ENCODE measurements at places on chromosomes 16 and 17.

GRCh38 chr16:66881014-66881417, 701 bp downstream of the PDP2 start:
- no peak for DNase-seq

DNA sequence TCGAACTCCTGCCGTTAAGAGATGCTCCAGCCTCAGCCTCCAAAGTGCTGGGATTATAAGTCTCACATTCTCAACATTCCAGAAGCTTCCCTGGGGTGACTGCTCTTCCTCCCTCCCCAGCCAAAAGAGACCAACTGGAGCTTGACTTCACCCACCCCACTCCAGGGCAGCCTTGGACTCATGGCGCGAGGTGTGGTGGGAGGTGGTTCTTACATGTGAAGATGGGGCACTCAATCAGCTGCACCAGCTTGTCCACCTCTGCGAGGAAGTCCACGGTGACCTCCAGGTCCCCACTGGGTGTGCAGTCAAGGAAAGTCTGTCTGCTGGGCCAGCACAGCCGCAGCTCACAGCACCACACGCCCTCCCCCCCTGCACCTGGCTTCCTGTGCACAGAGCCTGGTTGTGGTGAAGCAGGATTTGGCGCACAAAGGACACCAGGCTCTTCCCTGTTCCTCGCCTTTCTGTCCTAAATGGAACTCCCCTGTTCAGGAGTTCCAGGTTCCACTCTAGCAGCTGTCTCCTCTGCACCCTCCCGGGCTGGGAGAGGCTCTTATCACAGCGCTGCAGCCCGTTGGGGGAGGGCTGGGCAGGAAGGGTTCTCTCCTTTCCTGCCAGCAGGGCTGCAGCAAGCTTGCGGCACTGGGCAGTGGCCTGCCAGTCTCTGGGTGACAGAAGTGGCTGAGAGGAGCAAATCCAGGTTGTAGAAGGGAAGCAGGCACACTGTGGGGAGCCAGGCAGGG, 9.6 kb upstream of the MTSS2 start:
- peak; percentile 84 for DNase-seq

DNA sequence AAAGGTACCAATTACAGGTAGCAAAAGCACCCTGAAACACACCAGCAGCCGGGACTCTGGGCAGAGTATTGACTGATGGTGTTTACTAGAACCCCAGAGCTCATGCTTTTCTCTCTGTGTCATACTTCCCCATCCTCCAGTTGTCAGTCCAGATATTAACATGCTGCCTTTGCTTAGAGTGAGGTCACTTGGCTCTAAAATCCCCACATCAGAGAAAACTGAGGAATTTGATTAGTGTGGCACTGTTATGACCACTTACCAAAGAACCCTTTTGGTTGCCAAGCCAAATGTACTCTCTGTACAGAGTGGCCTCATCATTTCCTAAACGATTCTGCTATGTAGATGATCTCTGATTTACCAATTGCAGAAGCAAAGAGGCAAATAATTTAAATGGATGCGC, 80.4 kb downstream of the ABCC12 start:
- no peak for DNase-seq

DNA sequence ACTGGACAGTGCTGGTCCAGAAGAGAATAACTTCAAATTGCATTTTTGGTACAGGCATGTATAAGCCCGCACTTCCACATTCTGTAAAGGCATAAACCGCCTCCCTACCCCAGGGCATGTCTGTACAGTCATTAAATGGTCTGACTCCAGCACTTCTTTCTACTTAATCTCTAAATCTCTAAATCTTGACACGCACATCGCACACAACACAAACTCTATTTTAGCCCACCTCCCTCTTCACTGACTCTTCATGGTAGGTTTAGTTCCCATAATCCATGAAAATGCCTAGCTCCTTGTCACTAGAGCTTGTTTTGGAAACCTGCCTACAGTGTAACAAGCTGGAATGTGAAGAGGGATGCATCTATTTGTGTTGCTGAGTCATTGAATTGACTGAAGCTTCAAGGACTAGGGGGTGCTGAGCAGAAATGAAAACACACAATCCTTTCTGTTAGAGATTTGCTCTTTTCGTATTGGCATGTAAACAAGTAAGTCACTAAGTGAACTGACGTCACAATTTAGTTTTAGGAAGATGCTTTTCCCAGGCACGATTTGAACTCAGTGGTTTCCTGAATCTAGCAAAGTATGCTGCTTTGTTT, 1.6 kb upstream of the DUSP14 start:
- no peak for DNase-seq

Measured in NCI-H2107 (cell line).